Cardiac ventricle fibroblast (primary cell): ENCODE measurements at places on chromosomes 12 and 14. TPM values are rescaled to one million over a fixed set of nuclear protein-coding genes. Genes with fewer than 3 reads are reported as not detected.

Gene SERPINA5
- total RNA-seq: 0.19 and 0.44 TPM in 2 replicates

Gene CIDEB
- 1.7 and 1.8 TPM in 2 replicates for total RNA-seq

Gene GPR132
- total RNA-seq: not detected in 2 replicates

Gene GPR84
- total RNA-seq: not detected in 2 replicates

Gene TEX52
- total RNA-seq: not detected in 2 replicates

Gene LMNTD1
- 1.3 TPM in 1 of 2 replicates, not detected in the other for total RNA-seq

Gene BICDL1
- total RNA-seq: not detected in 2 replicates

Gene RPGRIP1
- total RNA-seq: not detected in 2 replicates

Gene SNRPF
- 6.2 and 7.3 TPM in 2 replicates for total RNA-seq

Gene SLC39A5
- not detected in 2 replicates for total RNA-seq

Gene BDKRB2
- total RNA-seq: 6.0 and 6.7 TPM in 2 replicates

Gene SLC25A21
- 0.44 TPM in 1 of 2 replicates, not detected in the other for total RNA-seq

Gene DNAH10
- total RNA-seq: 0.19 and 0.24 TPM in 2 replicates

Gene HOTAIR
- total RNA-seq: not detected in 2 replicates

Gene SOAT2
- total RNA-seq: not detected in 2 replicates

Gene AICDA
- not detected in 2 replicates for total RNA-seq

Gene TAS2R13
- 0.15 and 0.37 TPM in 2 replicates for total RNA-seq

Gene AQP6
- total RNA-seq: 0.37 and 0.73 TPM in 2 replicates

Gene PTPRO
- 0.10 TPM in 1 of 2 replicates, not detected in the other for total RNA-seq

Gene ACACB
- total RNA-seq: 15.3 and 16.2 TPM in 2 replicates

Gene SLC5A8
- not detected in 2 replicates for total RNA-seq

Gene PTGDR
- total RNA-seq: 0.29 and 0.37 TPM in 2 replicates

Gene ADAM21
- 0.34 and 0.81 TPM in 2 replicates for total RNA-seq

Gene PMEL
- total RNA-seq: 0.44 and 0.68 TPM in 2 replicates

Gene LIN7A
- 7.1 and 14.1 TPM in 2 replicates for total RNA-seq

Gene ARHGEF40
- 53.6 and 64.6 TPM in 2 replicates for total RNA-seq
